ENCODE measurements at places on chromosomes 2 and 18. TPM values are rescaled to one million over a fixed set of nuclear protein-coding genes. Genes with fewer than 3 reads are reported as not detected.

POTEI gene
- not detected for total RNA-seq

C2orf15 gene
- total RNA-seq = 2.7 TPM

DTNB gene
- total RNA-seq = 36.3 TPM

FTCDNL1 gene
- 2.6 TPM for total RNA-seq

Measured in T-helper 17 cell (primary cell).